ENCODE measurements at places on chromosomes 7 and 10.

GRCh38 chr10:77398558-77398957 lies 239.1 kb downstream of the KCNMA1 start:
- no peak for DNase-seq

- no peak for DNase-seq
Measured at GRCh38 chr10:75654171-75654771, 222.8 kb downstream of the LRMDA start.

- DNase-seq = no peak
Measured at GRCh38 chr7:289756-290553, at the start of gene FOXL3. FOXL3 (plus strand) TSS chr7:290170; CDS start chr7:290170, 0 bp downstream.

- DNase-seq = no peak
Measured at GRCh38 chr10:110336111-110336721, 31.5 kb upstream of the SMNDC1 start.

DNA sequence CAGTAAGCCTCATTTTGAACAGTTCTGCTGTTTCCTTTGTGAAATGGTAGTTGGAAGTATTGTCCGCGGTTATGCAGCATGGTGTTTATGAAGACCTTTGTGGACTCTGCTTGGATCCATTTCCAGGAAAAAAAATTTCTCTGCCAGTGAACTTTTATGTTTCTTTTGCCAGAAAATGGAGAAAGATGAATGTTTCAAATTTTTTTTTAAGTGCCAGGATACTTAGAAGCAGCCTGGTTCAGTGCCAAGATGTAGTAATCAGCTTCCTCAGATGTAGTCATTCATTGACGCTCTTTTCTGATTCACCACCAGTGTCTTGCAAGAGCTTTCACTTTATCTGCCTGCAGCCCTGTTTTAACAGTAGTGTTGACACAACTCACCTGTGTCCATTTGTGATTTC lies 258.2 kb downstream of the SDK1 start:
- no peak for DNase-seq

- DNase-seq = no peak
Measured at GRCh38 chr7:23383225-23383624, 84.1 kb downstream of the MALSU1 start.

DNA sequence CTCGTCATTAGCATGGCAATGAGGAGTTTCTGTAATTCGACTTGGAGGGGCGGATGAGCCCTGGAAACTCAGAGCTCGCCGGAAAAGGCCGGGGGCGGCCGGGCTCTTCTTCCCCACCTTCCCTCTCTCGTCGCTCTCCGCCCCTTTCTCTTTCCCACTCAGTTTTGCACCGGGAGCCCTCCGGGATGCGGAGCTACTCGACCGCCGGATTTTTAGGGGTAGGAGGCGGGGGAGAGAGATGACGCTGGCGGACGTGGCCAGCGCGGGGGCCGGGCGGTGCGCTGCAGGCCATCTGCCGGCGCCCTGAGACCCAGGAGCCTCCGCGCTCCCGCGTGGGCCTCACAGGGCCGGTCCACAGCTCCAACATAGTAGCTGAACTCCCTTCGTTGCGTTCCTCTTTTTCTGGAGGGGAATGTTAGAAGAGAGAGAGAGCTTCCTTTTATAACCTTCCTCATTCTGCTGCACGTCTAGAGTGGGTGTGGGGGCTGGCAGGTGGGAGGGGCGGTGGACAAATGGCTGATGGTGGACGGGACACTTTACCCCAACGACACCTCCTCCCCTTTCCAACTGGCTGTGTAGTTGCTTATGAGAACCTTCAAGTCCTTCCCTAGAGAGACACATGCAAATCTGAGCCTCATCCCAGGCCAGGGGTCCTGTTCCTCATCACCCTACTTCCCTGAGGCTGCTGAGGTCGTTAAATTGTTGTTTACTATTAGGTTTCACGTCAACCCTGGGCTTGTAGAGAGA lies 1.1 kb upstream of the HOXA1 start:
- peak; percentile 68 for DNase-seq

DNA sequence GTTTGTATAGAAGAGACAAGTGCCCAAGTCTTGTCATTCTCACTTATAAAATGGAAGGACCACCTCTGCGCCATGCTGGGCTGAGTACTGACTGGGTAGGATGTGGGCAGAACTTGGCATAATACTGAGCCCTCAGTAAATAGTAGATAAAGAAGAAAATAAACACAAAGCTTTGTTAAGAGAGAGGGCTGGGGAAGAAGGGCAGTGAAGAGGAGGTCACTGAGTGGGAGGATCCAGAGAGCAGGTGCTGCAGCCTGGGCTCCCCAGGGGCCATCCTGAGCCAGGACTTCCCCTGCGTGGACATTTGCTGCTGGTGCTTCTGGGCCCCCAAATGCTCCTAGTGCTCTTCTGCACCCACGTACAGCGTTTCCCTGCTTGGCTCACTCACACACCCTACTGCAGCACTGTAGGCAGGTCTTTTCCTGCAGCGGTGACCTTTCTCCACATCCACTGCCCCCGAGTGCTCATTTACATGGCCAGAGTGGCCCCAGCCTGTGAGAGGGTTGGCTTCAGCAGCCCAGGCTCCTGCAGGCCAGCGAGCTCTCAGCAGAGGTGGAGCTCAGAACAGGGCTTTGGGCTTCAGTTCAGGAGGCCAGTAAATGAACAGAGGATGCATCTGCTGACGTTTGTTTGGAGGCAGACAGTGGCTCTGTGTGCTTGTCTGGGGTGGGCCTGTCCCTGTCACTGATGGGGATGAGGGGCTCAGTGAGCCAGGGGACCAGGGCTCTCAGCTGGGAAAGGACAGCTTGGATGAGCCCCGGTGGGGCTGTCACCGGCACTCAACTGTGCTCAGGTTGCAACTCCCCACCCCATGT lies 164.6 kb downstream of the ADARB2 start:
- DNase-seq = no peak

DNA sequence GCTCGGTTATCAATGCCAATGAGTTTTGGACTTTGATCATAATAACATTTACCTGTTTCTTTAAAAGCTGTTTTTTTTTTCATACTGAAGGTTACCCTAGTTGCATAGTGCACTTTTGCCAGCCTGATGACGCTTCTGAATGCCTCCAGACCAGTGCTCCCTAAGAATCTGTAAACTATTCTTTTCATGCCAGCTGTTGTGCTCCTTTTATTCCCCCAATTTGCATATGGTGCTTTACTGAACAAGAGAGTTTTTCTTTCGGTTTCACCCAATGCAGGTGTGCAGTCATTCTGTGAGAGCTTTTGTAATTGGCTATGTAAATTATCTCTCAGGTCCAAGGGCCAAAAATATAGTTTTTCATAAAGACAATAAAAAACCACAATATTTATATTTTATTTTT lies 48.1 kb upstream of the GLCCI1 start:
- no peak for DNase-seq

- DNase-seq = no peak
Measured at GRCh38 chr10:8588135-8588534, 533.6 kb downstream of the GATA3 start.

- peak; percentile 56 for DNase-seq
Measured at GRCh38 chr7:130942211-130942964, 208.4 kb upstream of the KLF14 start.

DNA sequence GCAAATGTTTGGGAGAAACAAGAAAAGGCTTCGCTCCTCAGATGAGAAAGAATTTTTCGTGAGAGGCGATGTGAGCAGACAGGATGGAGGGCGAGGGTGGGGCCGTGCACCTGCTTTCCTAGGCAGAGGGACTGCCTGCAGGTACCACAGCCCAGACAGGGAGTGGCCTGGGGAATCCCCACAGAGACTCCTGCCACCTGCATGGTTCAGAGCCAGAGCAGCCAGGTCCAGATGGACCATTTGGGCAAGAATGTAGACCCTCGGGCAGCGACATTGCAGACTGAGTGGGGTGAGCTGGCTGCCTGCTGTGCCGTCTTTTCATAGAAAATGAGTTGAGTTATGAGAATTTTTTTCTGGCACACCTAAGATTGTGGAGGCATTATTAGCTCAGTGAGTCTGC lies 216.8 kb downstream of the SNX10 start:
- no peak for DNase-seq

DNA sequence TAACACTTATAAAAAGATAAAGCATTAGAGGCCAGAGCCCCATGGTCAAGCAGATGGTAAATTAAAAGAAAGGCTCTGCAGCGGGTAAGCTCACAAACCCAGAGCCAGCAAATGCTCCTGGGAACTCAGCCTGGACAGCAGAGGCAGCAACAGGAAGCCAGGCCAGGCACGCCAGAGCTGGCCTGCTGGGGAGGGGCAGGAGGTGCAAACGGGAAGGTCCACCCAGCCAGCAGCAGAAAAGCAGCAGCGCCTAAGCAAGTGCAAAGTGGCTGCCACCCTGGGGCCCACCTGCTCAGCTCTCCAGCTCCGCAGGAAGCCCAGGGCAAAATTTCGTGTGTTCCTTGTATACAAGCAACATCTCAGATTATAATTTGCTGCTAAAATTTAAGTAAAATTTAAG lies 82.7 kb upstream of the GPR22 start:
- peak; percentile 35 for DNase-seq

GRCh38 chr7:113076703-113077102 lies 9.9 kb downstream of the GPR85 start:
- no peak for DNase-seq

DNA sequence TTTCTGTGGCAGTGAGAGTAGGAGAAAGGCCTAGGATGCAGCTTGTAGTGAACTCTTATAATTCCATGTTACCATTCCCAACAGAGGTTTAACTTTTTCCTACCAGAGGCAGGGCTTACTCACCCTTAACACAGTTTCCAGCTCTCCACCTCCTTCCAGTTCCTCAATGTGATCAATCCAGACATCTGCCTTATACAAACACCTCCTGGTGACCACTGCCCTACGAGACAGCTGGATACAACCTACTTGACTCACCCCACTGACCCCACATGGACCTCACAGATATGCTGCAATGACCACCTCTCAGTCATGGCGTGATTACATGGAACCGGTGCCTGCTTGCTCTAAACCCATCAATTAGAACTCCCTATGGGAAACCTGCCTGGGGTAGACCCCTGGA lies 326.5 kb downstream of the TNS3 start:
- DNase-seq = no peak

- no peak for DNase-seq
Measured at GRCh38 chr7:93471456-93471855, 103.1 kb downstream of the CALCR start.

GRCh38 chr10:101829561-101830315 lies 11.5 kb upstream of the OGA start:
- DNase-seq = peak; percentile 67

GRCh38 chr7:40922316-40922670 lies 780.6 kb downstream of the INHBA start:
- no peak for DNase-seq

DNA sequence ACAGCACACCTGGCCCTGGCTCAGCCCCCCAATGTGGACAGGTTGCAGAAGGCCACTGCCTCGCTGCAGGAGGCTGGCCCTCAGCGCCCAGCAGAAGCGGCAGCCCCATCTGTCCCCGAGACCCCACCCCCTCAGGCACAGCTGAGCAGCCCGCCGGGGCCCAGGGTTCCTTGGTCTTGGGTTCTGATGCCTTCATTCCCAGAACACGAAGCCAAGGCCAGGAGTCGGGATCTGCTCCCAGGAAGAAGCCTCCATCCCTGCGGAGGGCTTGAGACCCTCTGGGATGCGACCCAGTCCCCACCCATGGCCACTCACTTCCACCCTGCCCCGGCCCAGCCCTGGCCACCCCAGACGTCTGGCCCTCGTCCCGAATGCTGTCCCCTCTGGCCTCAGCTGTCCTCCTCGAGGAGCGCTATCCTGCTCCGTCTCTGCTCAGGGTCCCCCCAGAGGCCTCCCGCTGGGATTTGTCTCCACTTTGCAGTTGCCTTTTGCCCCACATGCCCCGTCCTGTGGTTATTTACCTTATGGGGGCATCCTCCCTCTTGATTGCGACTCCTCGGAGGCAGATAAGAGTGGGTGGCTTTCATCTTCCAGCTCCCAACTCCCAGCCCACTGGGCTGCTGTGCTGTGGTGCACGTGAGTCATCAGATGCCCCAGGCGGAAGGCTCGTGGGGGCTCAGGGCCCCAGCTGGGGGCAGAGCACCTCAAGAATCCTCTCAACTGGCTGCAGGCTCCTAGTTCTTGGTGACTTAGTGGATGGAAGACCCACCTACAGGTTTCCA lies 97.5 kb downstream of the MKI67 start:
- DNase-seq = no peak

GRCh38 chr7:86884152-86884551 lies 175.3 kb downstream of the ELAPOR2 start:
- no peak for DNase-seq

GRCh38 chr10:71717551-71717951 lies 2.0 kb downstream of the C10orf105 start:
- no peak for DNase-seq

GRCh38 chr7:103764901-103765300 lies 224.6 kb downstream of the RELN start:
- no peak for DNase-seq

DNA sequence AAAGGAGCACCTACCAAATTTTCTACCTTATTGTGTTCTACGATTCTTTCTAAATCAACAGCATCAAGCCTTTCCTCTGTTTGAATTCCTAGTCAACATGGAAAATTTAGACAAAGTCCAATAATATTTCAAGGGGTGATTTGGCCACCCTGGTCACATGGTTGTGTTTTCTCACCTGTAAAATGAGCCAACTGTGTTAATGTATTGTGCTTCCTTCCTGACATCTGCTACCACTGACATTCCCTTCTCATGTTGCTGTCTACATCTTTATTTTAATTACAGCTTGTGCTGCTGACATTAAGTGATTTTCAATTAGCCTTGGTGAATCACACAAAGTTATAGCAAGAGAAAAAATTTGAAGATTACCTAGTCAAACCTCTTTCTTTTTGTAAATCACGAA lies 83.0 kb upstream of the NPSR1 start:
- DNase-seq = no peak

DNA sequence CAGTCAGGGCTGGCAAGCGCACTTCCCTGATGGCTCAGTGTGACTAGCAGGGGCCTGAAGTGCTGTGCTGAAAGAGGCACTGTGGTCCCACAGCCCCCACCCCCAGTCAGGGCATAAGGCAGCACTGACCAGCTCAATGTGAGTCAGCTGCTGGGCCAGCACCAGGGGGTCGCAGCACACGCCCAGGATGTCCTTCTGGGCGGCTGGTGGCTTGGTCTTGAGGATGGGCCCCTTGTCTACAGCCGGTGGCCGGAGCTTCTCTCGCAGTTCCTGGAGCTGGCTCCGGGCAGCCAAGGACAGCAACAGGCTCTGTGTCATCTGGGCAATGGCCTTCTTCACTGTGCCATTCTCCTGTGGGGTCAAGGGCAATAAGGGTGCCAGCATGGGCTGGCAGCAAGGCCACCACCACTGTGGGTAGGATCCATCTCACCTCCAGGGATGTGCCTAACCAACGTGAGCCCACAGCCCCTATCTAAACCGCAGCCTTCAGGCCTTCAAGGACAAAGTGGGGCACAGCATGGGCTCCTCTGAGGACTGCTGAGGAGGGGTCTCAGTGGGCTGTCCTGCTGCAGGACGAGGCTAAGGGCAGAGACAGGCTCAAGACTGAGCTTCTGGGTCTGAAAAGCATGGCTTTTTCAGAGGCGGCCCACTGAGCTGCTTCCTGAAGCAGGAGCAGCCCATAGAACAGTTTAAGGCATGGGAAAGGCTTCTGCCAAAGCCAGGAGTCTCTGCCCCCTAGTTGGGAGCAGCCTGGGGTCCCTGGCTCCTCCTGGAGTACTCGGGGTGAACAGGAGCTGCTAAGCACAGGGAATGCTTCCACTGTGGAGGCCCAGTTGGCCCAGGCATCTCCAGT lies 62.5 kb downstream of the CSGALNACT2 start:
- no peak for DNase-seq

- DNase-seq = peak; percentile 95
Measured at GRCh38 chr10:124388823-124389612, 29.7 kb downstream of the OAT start.

GRCh38 chr10:111018021-111018420 lies 58.8 kb upstream of the ADRA2A start:
- DNase-seq = no peak

Measured in psoas muscle (tissue), 8 donors.